Transverse colon (tissue), 4 donors: ENCODE measurements at places on chromosomes 6 and 20. TPM values are rescaled to one million over a fixed set of nuclear protein-coding genes. Genes with fewer than 3 reads are reported as not detected.
A peak's percentile ranks its signal among the peaks of the same experiment; 100 is the strongest.

- no peak overlapping the region for H3K4me3 ChIP-seq
- no peaks in the 10 kb centered on the region for H3K36me3 ChIP-seq
- H3K4me1 ChIP-seq: no peaks in the 10 kb centered on the region
- no peaks in the 10 kb centered on the region for H3K27me3 ChIP-seq
These were observed 63.2 kb downstream of the NOL4L start for GRCh38 chr20:32521780-32522525.

GRCh38 chr6:119764927-119765681 lies 415.5 kb upstream of the MAN1A1 start:
- H3K27ac ChIP-seq: no peak overlapping the region
- no peaks in the 10 kb centered on the region for H3K27me3 ChIP-seq
- H3K4me1 ChIP-seq: no peaks in the 10 kb centered on the region
- H3K4me3 ChIP-seq: no peak overlapping the region
- no peaks in the 10 kb centered on the region for H3K36me3 ChIP-seq

Gene TBXT
- total RNA-seq: not detected

- no peak for DNase-seq
- peaks cover 11% of the 10 kb centered on the region for H3K4me1 ChIP-seq
- peaks cover 6% of the 10 kb centered on the region for H3K36me3 ChIP-seq
- no peak overlapping the region for H3K4me3 ChIP-seq
These were observed 7.5 kb downstream of the HMGN4 start for GRCh38 chr6:26545627-26546026.

Gene XKR7
- total RNA-seq: not detected

DNA sequence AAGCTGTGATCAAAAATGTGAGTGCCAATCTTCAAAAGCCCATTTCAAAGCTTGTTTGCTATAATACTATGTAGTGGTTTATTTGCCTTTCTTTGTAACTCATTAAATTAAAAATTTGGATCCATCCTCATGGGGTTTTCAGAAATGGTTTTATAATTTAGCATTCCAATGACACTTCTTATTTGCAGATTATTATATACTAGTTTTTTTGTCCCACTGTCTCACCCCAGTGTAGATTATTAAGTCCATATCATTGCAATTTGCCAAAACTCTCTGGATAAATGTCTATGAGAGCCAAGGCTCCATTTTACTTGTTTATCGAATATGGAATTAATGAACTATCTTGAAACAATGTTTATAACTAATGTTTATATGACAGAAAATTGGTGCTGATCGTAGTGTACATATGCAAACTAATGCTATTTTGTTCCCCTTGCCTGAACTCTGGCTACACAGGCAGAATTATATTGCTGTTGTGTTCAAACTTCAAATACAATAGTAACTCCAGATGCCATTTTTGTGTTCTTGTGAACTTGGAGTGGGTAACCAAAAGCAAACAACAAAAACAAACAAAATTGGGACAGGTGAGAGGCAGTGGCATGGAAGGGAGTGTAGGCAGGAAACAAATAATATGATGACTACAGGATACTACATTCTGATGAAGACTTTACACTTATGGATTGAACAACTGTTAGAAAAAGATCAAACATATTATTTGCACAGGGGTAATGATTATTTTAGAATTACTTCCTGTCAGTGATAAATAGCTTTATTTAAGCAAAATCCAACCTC lies 307.1 kb upstream of the FLRT3 start:
- no peaks in the 10 kb centered on the region for H3K36me3 ChIP-seq
- no peaks in the 10 kb centered on the region for H3K4me1 ChIP-seq
- no peak overlapping the region for H3K4me3 ChIP-seq

DNA sequence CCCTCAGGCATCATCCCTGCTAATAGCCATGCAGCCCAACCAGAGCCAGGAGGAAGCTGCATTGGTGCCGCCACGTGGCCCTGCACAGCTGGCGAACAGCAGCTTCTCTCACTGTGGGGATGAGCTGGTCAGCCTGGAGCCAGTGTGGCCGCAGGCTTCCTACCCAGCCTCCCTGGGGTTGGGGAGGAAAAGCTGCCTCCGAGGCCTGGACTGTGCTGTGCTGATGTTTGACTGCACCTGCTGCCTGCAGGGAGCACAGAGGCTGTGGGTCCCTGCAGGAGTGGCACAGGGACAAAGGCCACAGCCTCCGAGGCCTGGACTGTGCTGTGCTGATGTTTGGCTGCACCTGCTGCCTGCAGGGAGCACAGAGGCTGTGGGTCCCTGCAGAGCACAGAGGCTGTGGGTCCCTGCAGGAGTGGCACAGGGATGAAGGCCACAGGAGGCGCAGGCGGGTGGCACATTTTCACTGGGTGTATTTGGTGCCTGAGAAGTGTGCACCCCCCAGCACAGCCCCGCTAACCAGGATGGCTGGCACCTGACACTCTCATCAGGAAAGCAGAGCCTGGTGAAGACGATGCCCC lies 83.9 kb downstream of the DLL1 start:
- no peak overlapping the region for H3K4me3 ChIP-seq
- no peaks in the 10 kb centered on the region for H3K27me3 ChIP-seq
- no peaks in the 10 kb centered on the region for H3K4me1 ChIP-seq

DNA sequence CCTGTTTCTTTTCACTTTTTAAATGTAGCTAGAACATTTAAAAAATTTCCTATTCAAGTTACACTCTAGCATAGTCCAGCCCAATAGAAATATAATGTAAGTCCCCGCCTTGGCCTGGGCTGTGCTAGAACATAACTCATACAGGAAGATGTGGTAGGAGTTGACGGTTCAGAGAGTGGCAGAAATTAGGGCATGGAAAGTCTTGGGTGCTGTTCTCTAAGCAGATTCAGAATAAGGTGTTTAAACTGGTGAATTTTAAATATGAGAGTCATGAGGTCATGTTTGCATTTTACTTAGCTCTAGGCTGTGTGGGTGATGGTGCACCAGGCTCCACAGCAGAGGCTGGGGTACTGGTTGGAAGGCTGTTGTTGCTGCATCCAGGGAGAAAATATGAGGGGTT lies 256.5 kb downstream of the FARS2 start:
- H3K27me3 ChIP-seq: no peaks in the 10 kb centered on the region
- no peaks in the 10 kb centered on the region for H3K36me3 ChIP-seq
- no peak for DNase-seq
- no peaks in the 10 kb centered on the region for H3K4me1 ChIP-seq

DNA sequence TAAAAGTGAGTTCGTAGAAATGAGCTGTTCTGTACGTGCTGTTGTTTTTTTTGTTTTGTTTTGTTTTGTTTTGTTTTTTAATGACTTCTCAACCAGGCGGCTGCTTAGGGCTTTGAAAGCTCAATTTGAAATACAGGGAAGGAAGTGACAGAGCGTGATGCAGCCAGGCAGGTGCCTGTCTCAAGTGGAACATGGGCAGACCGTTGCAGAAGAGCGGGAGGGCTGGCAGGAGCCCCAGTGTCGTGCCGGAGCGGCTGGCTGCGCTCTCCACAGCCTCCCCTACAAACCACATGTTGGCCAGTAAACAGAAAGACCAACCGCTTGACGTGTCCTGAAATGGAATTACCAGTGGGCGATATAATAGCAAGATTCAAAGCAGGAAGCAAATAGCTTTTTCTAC lies 164.9 kb upstream of the RREB1 start:
- no peaks in the 10 kb centered on the region for H3K4me1 ChIP-seq
- no peak overlapping the region for H3K4me3 ChIP-seq
- no peaks in the 10 kb centered on the region for H3K27me3 ChIP-seq
- no peaks in the 10 kb centered on the region for H3K36me3 ChIP-seq

Gene SLC17A2
- total RNA-seq: not detected

GRCh38 chr6:21827425-21828202 lies 234.1 kb downstream of the SOX4 start:
- no peak overlapping the region for H3K4me3 ChIP-seq
- H3K36me3 ChIP-seq: no peaks in the 10 kb centered on the region
- no peaks in the 10 kb centered on the region for H3K27me3 ChIP-seq
- no peak for DNase-seq

DNA sequence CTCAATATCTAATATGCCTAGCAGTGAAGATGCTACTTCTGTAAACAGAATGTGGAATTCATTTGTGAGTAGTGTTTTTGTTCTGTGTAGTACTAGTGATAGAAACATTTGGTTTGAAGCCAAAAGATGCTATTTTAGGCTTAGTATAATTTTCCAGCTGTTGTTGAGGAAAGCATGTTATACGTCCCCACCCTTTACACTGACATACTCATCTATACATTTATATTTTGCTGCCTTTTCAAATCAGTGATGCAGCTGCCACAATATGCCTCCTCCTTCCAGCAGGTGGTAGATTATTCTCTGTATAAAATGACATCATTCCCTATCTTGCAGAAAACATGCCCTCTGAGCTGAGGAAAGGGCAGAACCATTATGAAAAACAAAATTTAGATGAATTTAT lies 1217.6 kb upstream of the GJE1 start:
- H3K27me3 ChIP-seq: no peaks in the 10 kb centered on the region
- no peak for DNase-seq
- H3K4me1 ChIP-seq: no peaks in the 10 kb centered on the region
- H3K27ac ChIP-seq: no peak overlapping the region
- no peak overlapping the region for H3K4me3 ChIP-seq

GRCh38 chr6:7236306-7237209 lies 76.4 kb downstream of the SSR1 start:
- peak; percentile 30 for DNase-seq
- peaks cover 24% of the 10 kb centered on the region for H3K4me1 ChIP-seq
- no peaks in the 10 kb centered on the region for H3K27me3 ChIP-seq
- H3K36me3 ChIP-seq: no peaks in the 10 kb centered on the region
- peak overlapping the region; percentile 74 for H3K27ac ChIP-seq

Gene CD83
- 0.82 TPM for total RNA-seq

DNA sequence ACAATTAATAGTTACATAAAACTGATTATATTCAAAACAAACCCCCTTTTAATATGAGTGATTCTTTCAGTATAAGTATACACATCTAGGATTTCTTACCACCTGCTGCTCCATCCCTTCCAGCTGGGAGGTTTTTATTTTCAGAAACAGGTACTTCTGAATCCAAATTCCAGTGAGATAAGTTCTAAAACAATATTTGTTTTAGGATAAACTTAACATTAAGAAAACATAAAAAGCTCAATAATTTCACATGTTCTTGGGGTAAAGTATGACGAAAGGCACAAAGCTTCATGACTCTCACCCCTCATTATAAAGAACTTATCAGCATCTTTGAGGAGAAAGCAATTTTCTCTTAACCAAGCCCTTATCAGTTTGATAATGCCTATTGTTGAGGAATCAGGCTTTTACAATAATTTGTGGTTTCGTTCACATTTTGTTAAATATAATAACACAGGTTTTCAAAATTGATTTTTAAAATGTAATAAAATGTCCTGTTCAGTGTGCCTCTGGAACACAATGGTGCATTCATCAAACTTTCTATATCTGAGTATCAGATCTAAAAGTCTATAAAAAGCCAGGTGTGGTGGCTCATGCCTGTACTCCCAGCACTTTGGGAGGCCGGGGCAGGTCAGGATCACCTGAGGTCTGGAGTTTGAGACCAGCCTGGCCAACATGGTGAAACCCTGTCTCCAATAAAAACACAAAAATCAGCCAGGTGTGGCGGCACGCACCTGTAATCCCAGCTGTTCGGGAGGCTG lies 4.3 kb downstream of the FAM217A start:
- no peak overlapping the region for H3K27ac ChIP-seq
- peaks cover 13% of the 10 kb centered on the region for H3K27me3 ChIP-seq
- DNase-seq: no peak
- H3K4me1 ChIP-seq: no peaks in the 10 kb centered on the region

DNA sequence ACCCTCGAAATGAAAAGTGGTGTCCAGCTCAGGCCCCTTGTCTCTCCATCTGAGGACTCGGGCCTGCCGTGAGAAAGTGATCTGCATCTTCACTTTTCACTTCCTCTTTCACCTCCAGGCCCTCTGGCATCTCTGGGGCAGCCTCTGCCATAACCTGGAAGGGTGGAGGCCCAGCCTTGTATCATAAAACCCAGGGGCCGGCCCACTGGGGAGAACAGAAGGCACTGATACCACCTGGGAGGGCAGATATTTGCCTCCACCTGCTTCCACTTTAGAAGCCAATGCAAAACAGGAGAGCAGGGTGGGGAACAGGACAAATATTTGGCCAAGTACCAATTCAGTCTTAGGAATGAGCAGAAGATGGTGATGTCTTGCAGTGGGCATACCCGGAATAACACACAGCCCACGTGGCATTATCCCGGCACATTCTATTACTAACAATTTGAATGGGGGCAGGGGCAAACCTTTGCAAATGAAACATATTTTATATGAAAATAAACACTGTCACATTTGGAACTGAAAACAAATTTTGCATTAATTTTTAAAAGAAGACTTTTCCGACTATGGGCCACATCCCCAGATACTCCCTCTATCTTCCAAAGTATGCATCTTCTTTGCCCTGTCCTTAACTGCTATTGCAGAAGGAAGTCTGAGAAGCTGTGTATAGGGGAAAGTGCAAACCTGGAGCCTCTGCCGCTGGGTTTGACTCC lies 69.2 kb upstream of the TBC1D7 start:
- H3K36me3 ChIP-seq: no peaks in the 10 kb centered on the region
- H3K27ac ChIP-seq: peak overlapping the region; percentile 57
- DNase-seq: peak; percentile 75
- no peak overlapping the region for H3K4me3 ChIP-seq
- no peaks in the 10 kb centered on the region for H3K27me3 ChIP-seq
- peaks cover 32% of the 10 kb centered on the region for H3K4me1 ChIP-seq

DNA sequence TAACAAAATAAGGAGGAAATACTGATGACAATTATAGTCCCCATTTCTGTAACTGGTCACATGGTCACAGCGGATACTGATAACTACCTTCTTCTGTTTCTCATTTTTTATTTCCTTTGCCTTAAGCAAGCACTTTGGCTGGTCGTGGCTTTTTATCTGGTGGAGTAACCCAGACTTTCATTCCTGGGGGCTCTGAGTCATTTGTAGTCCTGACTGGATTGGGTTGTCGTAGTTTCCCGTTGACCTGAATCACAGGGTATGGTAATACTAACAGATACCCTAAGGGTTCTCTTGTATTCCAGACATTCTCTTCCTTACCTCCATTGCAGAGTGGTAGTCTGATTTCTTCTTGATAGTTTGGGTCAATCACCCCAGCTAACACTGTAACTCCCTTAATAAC lies 500.3 kb upstream of the ADGRB3 start:
- no peaks in the 10 kb centered on the region for H3K27me3 ChIP-seq
- H3K27ac ChIP-seq: no peak overlapping the region
- no peaks in the 10 kb centered on the region for H3K36me3 ChIP-seq
- H3K4me3 ChIP-seq: no peak overlapping the region
- DNase-seq: no peak
- no peaks in the 10 kb centered on the region for H3K4me1 ChIP-seq

GRCh38 chr6:73888050-73888449 lies 192.0 kb downstream of the CD109 start:
- no peak overlapping the region for H3K27ac ChIP-seq
- no peaks in the 10 kb centered on the region for H3K4me1 ChIP-seq
- H3K36me3 ChIP-seq: no peaks in the 10 kb centered on the region
- no peaks in the 10 kb centered on the region for H3K27me3 ChIP-seq

Gene MUC21
- not detected for total RNA-seq
